PC-9 (cell line): ENCODE measurements at places on chromosomes 2 and 18.

- no peak for DNase-seq
Measured at GRCh38 chr2:144201868-144202468, 318.0 kb downstream of the ZEB2 start.

- no peak for DNase-seq
Measured at GRCh38 chr2:200051611-200051945, 96.2 kb downstream of the MAIP1 start.

DNA sequence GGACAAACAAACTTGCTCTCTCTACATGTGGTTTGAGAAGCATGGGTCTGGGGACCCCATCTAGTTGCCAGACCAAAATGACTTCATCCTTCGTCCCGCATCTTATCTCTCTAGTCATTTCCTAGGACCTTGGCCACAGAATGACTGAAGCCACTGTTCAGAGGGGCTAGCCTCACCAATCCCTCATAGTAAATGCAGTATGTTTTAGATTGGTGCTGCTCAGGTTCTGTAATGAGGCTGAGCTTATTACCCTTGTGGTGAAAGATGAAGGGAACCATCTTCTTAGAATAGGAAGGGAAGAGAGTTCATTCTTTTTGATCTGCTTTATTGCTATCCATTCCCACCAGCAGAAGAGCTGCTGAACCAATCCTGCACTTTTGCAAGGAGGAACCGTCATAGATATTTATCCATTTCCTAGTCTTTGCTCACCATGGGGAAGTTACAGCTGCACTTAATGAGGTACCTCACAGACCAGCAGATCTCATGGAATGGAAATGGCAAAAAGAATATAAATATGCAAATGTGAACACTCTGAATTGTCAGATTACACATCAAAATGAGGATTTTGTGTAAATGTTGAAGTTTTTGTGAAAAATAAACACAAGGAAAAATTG, 436.7 kb downstream of the LPIN1 start:
- DNase-seq: no peak

DNA sequence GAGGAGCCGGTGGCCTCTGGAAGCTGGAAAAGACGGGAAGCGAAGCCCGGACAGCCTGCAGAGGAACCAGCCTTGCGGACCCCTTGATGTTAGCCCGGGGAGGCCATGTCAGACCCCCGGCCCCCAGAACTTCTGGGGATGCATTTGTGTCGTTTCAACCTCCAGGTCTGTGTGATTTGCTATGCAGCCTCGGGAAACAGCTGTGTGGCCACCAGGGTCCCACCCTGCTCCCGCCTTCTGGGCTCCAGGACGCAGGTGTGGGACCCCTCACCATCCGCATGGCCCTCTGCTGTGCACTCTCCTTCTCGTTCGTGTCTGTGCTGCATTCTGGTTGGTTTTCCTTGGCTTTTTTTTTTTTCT, 13.3 kb downstream of the NEU4 start:
- no peak for DNase-seq

DNA sequence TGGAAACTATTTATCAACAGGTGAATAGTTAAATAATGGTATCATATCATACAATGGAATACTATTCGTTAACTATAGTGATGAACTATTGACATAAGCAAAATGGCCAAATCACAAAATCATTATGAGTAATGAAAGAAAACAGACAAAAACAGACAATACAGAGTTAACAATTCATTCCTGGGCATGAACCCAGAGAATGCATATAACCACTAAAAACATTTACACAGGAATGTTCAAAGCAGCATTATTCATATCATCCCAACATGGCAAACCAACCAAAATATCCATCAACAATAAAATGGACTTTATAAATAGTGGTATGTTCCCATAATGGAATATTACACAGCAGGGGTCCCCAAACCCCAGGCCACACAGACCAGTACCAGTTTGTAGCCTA, 131.2 kb upstream of the CYP1B1 start:
- no peak for DNase-seq

DNA sequence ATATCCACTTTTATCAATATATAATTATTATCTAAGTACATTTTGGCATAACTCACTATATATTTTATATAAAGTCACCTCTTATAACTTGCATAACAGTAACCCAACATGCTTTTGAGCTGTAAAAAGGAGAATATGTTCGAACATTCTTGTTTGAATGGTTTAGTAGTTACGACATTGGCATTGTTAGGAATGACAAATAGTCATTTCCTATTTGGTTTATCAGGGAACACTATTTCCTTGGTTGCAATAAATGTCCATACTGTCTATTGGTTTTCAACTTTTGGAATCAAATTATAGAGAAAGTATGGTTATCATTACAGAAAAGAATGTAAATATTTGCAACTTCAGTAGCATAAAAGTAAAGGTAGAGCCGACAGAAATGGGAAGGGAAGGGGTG, 124.1 kb downstream of the PARD3B start:
- no peak for DNase-seq

DNA sequence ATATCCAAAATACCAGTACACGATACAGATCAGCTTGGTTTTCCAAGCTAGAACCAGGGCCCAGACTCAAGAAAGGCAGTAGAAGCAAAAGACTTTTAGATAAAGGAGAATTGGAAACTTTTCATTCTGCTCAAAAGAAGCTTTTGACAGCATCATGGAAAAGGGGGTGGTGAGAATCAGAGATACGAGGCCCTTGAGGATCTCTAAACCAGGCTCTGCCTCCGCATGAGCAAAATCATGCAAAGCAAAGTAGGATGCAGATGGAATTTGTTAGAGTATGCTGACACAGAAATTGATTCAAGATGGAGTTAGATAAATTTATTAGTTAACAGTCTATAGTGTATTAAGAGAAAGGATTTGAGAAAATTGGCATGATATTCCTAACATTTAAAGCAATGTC, 39.8 kb downstream of the FAM98A start:
- no peak for DNase-seq

DNA sequence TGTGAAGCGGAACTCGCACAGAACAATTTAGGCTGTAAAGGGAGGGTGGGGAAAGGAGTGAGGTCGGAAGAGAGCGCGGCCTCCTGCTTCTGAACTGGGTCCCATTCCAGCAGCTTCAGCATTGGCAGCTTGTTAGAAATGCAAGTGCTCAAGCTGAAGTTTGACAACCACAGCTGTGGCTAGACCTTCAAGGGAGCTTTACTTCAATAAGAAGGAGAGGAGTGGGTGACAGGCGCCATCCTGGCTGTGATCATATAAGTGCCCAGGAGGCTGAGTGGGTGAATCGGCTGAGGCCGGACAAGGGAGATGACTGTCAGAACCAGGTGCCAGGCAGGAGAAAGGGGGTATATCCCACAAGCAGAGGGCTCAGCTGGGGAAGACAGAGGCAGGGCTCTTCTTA, 622.5 kb downstream of the GALR1 start:
- DNase-seq: no peak

GRCh38 chr18:21315741-21316197, 73.7 kb downstream of the GREB1L start:
- DNase-seq: no peak

DNA sequence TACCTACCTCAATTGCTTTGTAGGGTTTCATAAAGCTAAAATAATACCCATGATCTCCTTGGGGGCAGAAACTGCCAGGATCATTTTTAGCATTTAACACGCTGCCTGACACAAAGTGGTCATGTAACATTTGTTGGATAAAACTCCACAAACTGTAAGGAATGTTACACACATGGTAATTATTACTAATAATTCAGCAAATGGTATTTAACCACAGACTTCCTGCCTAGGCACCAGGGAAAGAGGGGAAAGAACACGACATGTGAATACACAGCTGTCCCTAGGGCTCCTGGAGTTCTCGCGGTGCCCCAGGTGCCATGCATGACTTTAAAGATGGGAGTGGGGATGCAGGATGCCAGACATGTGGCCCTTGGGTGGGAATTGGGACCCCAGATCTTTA, 43.5 kb downstream of the ASAP2 start:
- DNase-seq: no peak

GRCh38 chr2:229422063-229422462, 151.0 kb upstream of the PID1 start:
- DNase-seq: no peak

DNA sequence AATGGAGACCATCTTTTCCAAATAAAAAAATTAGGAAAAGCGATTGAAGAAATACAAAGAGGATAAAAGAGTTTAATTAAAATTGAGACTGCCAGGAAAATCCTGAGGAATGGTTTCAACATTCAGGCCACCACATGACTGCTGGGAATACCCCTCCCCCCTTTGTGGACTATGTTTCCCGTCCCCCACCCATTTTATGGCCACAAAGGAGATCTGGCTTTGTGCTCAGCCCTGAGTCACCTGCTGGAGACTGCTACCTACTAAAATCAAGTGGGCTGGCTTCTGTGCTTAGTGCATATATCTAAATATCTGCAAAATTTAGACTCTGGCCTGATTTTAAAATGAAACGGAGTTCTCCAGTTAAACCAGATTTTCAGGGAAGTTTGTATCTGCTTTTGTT, 10.1 kb downstream of the RND3 start:
- no peak for DNase-seq

DNA sequence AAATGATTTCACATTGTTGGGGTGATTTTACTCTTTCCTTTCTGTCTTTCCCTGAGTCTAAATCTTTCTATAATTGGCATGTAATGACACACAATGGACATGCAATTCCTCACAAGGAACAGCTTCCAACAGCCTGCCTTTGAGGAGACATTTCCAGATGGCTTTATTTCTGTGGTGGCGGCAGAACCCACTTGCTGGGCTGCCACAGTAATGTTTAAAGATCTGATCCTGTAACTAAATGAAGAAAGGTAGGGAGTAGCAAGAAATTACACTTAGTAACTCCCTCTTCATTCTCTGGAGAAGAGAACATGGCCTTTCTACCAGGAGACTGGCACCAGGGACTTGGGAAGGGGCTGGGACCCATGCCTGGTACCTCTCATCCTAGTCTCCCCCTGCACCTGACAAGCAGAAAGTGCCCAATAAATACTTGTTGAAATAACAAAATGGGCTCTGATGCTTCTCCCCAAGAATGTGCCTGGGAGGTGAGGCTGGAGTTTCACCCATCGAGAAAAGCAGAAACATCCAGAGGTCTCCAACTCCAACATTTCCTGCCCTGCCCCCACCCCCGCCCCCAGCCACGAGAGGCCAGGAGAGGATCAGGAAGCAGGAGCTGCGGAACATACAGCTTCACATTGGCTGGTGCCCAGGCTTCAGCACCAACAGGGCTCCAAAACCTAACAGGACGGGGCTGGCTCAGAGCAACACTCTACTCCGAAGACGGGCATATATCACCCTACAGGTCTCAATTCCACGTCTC, 92.1 kb downstream of the PXDN start:
- no peak for DNase-seq

- no peak for DNase-seq
Measured at GRCh38 chr2:175903384-175903936, 98.6 kb downstream of the LNPK start.

- DNase-seq: peak; percentile 49
Measured at GRCh38 chr2:20356042-20356441, 5.4 kb upstream of the PUM2 start.

GRCh38 chr2:88857274-88857741, 165.8 kb downstream of the RPIA start:
- no peak for DNase-seq

DNA sequence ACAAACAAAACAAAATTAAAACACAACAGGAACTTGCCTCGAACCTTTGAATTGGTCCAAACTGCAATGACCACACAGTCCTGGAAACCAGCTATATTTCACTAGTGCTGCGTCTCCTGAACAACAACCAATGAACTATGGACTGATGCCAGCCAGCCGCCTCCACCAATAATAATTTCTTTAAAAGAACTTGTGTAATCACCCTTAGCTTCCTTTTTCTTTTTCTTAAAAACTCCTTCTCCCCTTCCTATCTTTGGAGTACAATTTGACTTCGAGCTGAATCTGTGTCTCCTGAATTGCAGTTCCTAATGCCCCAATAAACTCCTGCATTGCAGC, 1.6 kb upstream of the CXXC1 start:
- DNase-seq: no peak

DNA sequence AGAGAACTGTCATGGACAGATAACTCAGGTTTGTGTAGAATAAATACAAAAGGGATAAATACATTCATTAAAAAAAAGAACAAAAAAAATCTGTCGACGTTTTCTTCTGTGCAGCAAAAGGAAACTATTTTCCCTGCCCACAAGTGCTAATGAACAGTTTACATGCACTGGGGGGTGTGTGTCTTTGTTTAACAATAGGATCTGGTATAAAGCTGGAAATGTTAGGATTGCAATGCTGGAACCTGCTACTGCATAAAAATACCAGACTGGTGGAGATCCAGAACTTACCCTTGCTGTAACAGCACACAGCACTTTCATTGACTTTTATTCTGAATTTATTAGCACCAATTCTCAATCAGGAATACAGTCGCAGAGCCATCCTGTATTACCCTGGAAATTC, 84.6 kb upstream of the THOC1 start:
- DNase-seq: no peak

- DNase-seq: no peak
Measured at GRCh38 chr2:12730265-12730664, 13.5 kb downstream of the TRIB2 start.

DNA sequence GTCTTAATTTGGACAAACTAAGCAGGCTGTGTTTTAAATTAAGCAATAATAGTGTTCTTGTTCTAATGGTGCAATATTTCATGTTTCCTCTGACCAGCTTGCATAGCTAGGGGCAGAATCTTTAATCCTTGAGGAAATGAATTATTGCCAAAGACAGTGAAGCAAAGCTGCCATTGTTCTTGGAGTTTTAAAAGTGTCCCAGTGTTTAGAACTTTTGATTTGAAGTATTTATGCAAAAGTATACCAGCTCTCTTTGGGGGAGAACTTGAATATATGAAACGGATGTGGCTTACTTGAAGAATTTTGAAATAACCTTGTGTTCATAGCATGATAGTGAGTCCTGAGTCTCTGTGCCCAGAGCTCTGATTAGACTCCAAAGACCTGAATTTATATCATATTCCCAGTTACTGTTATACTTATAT, 33.4 kb downstream of the ITGA6 start:
- no peak for DNase-seq

DNA sequence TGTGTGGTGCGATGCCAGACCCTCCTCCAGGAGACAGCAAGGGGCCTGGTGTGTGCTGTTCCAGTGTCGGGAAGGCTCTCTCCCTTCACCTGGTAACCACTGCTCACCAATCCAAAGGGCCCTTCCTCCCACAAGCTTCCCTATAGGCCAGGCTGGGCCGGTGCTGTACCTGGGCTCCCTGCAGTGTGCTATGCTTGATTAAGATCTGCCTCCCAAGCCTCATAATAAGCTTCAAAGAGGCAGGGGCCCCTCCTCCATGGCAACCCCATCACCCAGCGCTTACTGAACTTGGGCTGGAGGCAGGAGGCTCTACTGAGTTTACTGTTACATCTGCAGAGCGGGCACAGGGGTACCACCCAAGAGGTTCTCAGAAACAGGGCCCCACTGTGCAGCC, 4.5 kb upstream of the MAL start:
- DNase-seq: no peak

- DNase-seq: no peak
Measured at GRCh38 chr2:233821709-233822100, 32.6 kb downstream of the HJURP start.
